ENCODE measurements at places on chromosomes 11 and 22.

DNA sequence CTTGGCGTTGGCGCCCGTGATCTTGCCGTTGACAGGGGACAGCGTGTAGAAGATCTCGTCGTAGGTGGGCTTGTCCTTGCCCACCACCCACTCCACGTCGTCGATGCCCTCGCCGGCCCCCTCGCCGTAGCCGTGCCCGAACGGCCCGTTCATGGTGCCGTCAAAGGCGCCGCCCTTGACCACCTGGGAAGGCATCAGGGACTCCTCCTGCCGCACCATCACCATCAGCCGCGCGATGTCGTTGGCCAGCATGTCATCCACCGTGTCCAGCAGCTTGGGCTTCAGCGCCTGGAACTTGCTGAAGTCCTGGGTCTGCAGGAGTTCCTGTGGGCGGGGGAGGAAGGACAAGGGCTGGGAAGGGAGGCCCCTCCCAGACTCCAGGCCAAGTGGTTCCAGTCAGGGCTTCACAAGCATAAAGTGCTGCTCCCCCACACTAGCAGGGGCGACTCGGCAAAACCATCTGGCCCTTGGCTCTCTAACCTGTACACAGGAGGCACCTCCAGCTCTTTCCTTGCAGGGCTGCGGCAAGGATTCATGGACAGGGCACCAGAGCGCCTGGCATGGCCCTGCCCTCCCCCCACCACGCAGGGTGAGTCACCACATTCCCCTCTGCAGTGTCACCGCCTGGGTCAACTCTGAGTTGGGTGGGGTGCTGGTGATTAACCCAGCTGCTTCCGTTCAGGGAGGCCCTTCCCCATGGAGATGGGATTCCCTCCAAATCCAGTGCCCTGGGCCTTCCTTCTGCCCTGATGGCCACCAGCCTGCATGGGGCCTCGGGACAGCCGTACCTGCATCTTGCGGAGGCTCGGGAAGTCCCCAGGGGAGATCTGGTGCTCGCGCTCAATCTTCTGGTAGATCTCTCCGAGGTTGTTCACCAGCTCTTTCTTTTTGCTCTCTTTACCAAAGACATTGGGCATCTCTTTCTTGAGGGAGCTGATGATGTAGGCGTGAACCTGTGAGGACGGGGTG lies 10.4 kb upstream of the CDC42BPG start:
- DNase-seq: no peak

DNA sequence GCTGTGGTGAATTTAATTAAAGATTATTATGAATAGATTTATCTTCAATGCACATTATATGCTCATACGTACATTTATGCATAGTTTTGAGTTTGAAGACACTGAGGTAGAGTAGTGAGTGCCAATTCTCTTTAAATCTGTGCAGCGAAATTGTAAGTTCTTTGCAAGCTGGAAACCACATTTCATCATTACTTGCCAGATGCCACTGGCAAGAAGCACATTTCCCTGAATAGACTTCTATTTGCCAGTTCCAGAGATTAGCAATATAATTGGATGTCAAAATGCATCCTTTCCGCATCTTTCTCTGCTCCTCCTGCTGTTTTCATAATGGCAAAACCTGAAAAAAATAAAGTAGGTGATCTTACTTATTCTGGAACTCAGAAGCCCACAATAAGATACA lies 448.0 kb downstream of the LUZP2 start:
- no peak for DNase-seq

GRCh38 chr11:61507962-61508861 lies at the start of gene LRRC10B:
Gene LRRC10B (plus strand): TSS chr11:61508749. CDS start chr11:61508999, 250 bp downstream.
- peak; percentile 13 for DNase-seq

DNA sequence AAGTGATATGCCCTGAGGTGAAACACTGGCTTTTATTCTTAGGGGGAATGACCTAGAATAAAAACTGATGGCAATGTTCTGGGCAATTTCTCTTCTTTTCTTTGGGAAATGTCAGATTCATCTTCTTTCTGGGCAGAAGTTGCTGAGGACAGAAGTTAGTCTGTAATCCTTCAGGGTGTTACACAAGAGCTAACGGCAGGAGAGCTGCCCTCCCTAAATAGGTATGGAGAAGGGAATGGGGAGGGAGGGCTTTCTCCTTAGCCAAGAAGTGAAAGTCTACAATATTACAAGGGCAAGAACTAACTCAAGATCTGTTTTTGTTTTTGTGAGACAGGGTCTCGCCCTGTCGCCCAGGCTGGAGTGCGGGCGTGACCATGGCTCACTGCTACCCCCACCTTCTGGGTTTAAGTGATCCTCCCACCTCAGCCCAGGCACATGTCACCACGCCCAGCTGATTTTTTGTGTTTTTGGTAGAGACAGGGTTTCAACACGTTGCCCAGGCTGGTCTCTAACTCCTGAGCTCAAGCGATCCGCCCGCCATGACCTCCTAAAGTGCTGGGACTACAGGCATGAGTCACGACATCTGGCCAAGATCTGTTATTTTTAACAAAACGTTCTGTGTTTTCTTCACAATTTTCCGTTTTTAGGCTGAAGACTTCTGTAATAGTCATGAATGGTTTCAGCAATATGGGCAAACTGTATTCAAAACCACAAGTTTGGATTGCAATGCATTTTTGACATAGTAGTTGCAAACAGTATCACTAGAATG lies 7.2 kb downstream of the PIWIL4 start:
- no peak for DNase-seq

DNA sequence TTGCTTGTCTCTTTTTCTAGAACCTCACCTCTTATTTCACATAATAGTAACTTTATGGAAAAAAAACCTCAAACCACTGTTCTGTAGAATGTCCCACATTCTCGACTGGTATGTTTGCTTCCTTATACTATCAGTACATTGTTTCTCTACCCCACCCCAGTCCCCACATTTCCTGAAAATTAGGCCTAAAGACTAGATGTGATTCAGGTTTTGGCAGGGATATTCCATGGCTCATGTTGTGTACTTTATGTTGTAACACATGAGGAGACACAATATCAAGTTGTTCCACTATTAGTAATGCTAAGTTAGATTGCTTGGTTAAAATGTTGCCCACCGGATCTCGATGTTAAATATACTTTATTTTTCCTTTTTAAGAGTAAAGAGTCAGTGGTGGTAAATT lies 34.7 kb downstream of the DDIAS start:
- DNase-seq: no peak

All from CD4-positive, alpha-beta T cell treated with Interleukin-10 for 1 hour (primary cell).